ENCODE measurements at places on chromosomes 11 and 22.

- peak; percentile 16 for DNase-seq
Measured at GRCh38 chr11:34632105-34632791, 11.4 kb downstream of the EHF start.

- no peak for DNase-seq
Measured at GRCh38 chr22:40582063-40582462, 54.5 kb downstream of the MRTFA start.

GRCh38 chr11:34653031-34653430 lies 32.1 kb downstream of the EHF start:
- no peak for DNase-seq

- no peak for DNase-seq
Measured at GRCh38 chr22:32175683-32176644, 16.9 kb upstream of the C22orf42 start.

- peak; percentile 79 for DNase-seq
Measured at GRCh38 chr11:106304274-106304673, 226.8 kb downstream of the AASDHPPT start.

DNA sequence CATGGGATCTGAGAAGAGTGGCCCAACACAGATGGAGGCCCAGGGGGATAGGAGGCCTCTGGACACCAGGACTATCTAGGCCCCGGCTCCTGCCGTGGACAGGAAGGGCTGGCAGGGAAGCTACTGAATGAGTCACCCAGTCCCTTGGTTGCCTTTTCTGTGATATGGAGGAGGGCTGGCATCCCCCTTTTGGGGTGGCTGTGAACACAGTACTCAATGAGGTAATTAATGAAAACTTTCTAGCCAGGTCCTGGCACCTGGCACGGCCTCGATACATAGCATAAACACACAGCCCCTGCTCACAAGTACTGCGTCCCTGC lies 163.2 kb downstream of the CHST1 start:
- no peak for DNase-seq

DNA sequence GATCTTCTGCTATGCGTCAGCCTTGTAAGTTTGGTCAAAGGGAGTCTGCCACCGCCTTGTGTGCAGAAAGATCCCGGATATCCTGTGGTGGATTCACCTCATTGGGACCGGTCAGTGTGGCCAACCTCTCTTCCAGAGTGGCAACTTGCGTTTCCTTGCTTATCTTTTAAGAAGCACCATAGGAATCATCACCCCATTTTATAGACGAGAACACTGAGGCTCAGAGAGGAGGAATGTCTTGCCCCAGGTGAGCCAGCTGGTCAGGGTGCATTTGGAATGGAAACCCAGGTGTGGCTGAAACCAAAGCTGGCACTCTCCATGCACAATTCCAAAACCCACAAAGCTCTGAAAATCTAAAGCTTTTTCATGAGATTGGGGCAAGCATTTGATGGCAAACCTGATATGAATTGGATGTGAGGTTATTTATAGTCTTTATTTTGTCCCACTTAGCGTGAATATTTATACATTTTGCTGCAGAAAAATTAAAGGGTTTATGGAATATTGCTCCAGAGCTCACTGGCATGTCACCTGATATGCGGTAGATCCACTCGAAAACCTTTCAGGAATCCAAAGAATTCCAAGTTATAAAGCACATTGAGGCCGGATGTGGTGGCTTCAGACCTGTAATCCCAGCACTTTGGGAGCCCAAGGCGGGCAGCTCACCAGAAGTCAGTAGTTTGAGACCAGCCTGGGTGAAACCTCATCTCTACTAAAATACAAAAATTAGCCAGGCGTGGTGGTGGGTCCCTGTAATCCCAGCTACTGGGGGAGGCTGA lies 12.1 kb upstream of the EIF3D start:
- peak; percentile 51 for DNase-seq

DNA sequence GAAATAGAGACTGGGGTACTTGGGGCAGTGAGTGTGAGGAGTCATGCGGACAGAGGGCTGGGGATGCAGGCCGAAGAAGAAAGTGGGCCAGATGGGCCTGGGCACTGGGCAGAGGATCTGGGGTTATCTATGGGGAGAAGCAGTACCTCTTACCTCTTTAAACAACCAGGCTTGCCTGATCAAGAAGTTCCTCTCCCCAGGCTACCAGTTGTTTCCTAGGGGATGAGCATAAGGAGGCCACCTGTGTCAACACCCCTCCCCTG lies 98.4 kb upstream of the PITPNB start:
- DNase-seq: no peak

DNA sequence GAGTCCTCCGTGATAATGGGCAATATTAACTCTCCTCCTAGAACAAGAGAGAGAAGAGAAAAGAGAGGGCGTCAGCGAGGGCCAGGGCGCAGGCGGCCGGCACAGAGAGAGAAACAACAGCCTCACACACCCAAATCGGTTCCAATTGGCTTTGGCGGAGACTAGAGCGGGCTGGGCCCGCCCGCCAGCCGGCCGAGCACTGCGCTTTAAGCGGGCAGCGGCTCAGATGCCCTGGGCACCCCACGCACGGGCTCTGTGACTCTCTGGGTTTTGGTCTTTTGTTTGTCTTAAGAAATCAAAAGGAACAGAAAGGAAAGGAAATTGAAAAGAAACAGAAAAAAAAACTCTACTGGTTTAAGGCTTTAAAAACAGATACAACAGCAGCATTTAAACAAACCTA lies 17.0 kb downstream of the SLC22A12 start:
- DNase-seq: peak; percentile 28

All from AG10803 (cell line).